ENCODE measurements at places on chromosomes 1 and 21. TPM values are rescaled to one million over a fixed set of nuclear protein-coding genes. Genes with fewer than 3 reads are reported as not detected.

DNA sequence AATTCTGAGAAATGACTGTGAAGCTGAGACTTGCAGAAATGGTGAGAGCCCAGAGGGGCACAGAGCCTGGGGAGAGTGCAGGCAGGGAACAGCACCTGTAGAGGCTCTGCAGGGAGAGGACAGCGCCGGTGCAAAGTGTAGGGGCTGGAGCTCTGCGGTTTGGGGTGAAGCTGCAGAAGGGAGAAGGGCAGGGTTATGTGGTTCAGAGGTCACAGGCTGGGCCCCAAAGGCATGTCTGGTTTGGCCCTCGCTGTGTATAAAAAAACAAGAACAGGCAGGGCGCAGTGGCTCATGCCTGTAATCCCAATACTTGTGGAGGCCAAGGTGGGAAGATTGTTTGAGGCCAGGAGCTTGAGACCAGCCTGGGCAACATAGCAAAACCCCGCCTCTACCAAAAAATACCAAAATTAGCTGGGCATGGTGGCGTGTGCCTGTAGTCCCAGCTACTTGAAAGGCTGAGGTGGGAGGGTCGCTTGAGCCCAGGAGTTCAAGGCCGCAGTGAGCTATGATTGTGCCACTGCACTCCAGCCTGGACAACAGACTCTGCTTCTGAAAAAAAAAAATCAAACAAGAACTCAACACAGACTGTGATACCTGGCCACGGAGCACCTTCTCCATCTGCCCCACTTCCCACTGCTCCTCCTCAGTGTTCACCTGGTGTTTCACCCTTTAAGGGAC, 29.1 kb downstream of the SERINC2 start:
- DNase-seq, result no peak

DNA sequence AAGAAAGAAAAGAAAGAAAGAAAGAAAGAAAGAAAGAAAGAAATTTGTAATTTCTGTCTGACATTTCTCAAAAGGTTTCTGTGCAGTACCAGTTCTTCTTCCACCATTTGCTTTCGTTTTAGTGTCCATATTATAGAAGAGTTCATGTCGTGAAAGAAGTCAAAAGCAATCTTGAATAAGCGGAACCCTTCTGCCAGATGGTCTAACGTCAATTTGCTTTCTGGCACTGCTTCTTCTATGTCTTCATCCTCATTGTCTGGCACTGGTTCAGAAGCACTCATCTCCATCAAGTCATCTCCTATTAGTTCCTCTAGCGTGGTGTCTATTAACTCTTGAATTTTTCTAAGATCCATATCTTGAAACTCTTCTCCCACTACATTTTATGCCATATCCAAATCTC, 170.0 kb upstream of the KCTD3 start:
- DNase-seq, result no peak

Gene CLDN17
- polyA plus RNA-seq, result not detected

DNA sequence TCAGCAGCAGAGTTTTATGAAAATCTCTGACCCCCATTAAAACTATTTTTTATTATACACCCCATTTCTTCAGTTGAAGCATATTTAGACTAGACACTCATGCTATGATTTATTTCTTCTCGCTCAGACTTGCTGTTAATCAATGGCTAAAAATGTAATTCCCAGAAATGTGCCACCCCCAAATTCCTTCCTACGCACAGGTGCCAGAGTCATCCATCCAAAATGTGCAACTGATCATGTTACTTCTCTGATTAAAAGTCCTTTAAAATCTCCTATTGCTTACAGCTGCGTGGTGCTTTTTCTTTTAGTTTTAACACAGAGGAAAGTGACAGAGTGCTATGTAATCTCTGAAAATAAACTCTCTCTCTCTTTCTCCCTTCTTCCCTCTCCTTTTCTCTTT, 954.4 kb downstream of the NCAM2 start:
- DNase-seq, result no peak

DNA sequence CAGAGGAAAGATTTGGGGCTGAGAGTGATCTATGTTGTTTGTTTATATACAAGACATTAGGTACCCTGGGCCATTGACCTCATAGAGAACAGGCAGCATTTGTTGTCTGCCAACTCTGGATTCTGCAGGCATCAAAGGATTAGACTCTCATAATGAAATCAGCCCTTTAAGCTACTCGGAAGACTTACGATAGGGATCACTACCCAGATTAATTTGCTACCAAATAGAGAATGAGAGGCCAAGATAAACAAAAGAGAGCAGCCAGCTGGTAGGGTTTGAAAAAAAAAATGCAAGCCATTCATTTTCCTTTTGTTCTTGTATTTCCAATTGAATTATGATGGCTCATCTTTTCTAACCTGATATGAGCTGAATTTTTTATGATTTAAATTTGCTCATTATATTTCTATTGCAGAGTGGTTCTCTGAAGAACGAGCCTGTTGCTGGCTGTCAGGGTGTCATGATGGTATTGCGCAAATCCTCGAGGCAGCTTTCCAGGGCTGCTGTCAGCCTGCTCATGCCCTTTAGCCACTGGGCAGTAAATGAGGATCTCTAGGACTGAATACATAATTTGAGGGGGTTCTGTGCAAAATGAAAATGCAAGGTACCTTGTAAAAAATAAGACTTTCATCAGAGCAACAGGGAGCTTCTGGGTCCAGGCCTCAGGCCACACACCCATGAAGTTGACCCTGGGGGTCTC, 116.4 kb upstream of the KCNJ15 start:
- DNase-seq, result peak; percentile 35

Gene AKR1A1
- polyA plus RNA-seq, result 101 TPM

GRCh38 chr1:20405893-20406604, 80.0 kb downstream of the CAMK2N1 start:
- no peak for DNase-seq

Data from urinary bladder (tissue), 4 donors.